T-helper 2 cell treated with Interferon-gamma antibody and Interleukin-4, amounts not matched to agents 5 μg/mL and 100 μg/mL, for 36 hours (primary cell): ENCODE measurements at places on chromosomes 1 and 21.
A peak's percentile ranks its signal among the peaks of the same experiment; 100 is the strongest.

- no peak for DNase-seq
Observed at GRCh38 chr1:231976231-231976630, 349.6 kb downstream of the DISC1 start.

DNA sequence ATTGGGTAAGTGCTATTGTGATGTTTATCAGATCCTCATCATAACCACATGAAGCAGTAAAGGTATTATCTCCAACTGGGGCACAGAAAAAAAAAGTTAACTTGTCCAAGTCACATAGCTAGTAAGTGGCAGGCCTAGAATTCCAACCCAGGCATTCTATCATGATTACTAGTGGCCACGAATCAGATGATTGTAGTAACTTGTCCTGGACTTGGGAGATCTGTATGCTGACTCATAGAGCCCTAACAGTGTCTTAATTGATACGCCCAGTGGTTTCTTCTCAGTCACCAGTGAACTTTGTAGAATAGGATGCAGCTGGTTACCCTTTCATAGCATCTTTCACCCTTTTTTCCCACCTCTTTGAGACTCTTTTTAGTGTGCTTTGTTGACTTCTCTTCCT lies 91.1 kb upstream of the UBE2U start:
- no peak for DNase-seq

GRCh38 chr1:245549996-245550719 lies 395.4 kb downstream of the KIF26B start:
- DNase-seq = no peak

GRCh38 chr1:66752000-66752592 lies at the start of gene DYNLT5:
TSS of gene DYNLT5 (plus strand) at chr1:66752459. CDS start at chr1:66754659, 2,200 bp downstream.
- DNase-seq = no peak

DNA sequence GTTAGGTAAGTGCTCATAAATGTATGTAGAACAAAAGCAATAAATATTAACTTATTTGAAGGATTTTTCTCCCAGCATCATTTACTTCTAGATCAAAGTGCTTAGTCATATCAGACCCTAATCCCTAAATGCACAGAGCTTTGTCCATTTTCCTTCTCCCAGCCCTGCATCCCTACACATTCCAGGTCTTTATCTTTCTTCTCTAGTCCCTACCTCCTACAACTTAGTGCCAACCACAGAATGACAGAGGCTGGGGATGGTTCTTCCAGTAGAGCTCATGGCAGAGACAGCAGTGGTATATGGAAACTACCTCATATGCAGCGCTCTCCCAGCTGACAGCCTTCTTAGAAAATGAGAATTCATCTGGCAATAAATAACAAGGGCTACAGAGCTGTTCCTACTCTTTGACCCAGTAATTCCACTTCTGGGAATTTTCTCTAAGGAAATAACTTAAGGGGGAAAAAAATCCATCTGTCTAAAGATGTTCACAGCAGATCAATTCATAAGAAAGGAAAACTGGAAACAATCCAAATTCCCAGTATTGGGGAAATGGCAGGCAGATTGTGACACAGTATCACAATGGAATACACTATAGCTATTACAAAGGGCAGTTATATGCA lies 62.9 kb upstream of the ROR1 start:
- DNase-seq = no peak

DNA sequence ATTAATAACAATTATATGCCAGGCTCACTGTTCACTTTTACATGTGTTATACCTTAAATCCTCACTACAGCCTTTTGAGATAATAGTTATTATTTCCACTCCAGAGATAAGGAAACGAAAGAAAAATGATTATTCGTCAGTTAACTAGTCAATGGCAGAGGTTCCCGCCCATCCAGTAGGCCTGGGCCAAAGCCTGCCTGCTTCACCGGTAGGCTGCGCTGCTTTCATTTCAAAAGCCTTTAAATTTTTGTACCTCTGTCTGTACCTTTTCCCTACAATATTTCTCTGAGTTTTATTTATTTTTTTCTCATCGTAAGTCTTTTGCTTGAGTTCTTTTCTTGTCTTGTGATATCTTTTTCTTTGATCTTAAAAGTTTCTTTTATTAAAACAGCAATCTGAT lies 3.6 kb downstream of the GPR52 start:
- no peak for DNase-seq

- DNase-seq = no peak
Observed at GRCh38 chr1:200442023-200442422, 32.2 kb upstream of the ZNF281 start.

- no peak for DNase-seq
Observed at GRCh38 chr1:75614399-75614756, 3.5 kb upstream of the SLC44A5 start.

- no peak for DNase-seq
Observed at GRCh38 chr1:205699416-205699815, 19.1 kb upstream of the SLC45A3 start.

DNA sequence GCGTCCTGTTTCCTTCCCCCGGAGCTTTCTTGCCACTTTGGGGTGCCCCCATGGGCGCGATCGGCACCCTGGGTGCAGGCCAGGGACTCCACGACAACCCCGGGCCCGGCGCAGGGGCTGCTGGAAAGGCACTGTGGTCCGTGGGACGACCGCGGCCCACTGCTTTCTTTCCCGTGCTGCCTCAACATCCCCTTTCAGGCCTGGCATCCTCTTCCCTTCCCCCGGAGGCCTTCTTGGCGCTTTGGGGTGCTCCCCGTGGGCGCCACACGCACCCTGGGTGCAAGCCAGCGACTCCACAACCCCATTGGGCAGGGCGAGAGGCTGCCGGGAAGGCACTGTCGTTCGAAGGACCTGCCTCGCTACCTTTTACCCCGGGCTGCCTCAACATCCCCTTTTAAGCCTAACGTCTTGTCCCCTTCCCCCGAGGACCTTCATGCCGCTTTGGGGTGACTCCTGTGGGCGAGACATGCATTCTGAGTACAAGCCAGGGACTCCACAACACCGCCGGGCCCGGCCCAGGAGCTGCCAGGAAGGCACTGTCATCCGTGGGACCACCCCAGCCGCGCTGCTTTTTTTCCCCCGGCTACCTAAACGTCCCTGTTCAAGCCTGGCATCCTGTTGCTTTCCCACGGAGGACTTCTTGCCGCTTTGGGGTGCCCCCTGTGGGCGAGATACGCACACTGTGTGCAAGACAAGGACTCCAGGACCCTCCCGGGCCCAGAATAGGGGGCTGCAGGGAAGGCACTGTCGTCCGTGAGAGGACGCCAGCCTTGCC lies 137.8 kb downstream of the LIPI start:
- no peak for DNase-seq

DNA sequence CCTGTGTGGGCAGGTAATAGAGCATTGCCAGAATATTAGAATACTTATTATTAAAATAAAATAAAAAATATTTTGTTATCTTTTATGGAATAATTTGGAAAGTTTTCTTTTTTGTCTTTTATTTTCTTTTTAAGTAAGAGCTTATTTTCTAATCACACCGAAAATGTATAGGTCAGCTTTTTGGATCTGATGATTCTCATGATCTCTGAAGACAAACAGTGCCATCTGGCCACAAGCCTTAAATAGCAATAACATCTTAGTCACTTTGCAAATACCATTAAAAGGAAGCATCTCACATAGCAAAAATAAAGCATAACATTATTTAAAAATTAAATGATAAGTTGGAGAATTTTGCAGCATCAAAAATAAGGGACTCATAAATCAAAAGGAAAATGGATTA lies 213.8 kb downstream of the PLA2G4A start:
- no peak for DNase-seq

DNA sequence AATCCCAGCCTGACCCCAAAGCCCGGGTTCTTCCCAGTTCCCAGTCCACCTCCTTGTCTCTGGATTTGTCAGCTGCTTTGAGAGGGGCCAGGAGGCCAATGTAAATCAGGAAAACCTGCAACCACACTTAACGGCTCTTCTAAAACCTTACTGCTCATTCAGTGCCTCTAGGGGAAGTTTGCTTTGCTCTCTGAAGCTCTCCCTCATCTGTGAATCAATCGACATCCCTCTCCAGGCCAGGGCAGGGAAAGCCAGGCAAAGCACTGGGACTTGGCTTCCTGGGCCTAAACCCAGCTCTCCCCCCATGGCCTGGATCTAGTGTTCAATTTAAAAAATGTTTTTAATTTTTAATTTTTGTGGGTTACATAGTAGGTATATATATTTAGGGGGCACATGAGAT lies 9.3 kb downstream of the NKAIN1 start:
- no peak for DNase-seq

DNA sequence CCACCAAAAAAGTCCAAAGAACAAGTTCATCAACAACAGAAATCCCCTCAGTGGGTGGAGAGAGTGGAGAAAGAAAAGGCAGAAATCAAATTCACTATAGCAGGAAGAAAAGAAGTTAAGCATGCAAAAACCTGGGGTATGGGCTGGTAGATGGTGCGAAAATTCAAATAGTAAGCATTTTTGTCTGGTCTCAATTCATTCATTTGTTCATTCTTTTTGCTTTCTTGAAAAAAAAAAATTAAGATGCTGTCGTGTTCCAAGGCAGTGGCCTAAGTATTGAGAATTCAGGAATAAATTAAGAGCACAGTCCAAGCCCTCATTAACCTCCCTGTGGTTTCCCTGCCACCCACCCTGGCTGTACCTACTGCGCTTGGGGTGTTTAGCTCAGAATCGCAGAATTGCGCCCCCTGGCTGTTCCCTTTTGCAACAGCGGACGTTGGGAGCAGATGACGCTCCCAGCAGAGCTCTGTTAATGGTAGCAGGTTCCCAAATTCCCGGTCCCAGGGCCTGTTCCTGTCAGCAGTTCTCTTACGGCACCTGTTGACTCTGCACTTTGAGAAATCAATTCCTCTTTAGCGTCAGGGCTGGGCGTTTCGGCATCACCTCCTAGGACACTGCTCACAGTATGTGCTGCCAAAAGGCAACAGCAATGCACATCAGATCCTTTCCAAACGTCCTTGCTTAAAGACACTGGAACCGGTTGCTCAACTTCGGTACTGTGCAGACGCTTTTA lies 34.0 kb upstream of the SSX2IP start:
- no peak for DNase-seq

GRCh38 chr1:160363010-160363409 lies 3.9 kb upstream of the NHLH1 start:
- no peak for DNase-seq

- DNase-seq = no peak
Observed at GRCh38 chr1:215594640-215595039, 27.5 kb downstream of the KCTD3 start.

- DNase-seq = peak; percentile 38
Observed at GRCh38 chr1:117060441-117061317, 553 bp downstream of the TTF2 start.

- DNase-seq = no peak
Observed at GRCh38 chr1:39106801-39107327, 80.7 kb downstream of the NDUFS5 start.

GRCh38 chr1:186901631-186902030 lies 72.9 kb downstream of the PLA2G4A start:
- no peak for DNase-seq

- peak; percentile 70 for DNase-seq
Observed at GRCh38 chr21:38831526-38832467, 26.1 kb downstream of the ETS2 start.

- no peak for DNase-seq
Observed at GRCh38 chr1:226108935-226109828, 46.7 kb downstream of the H3-3A start.

GRCh38 chr1:159675046-159675445 lies 39.3 kb downstream of the CRP start:
- no peak for DNase-seq

- DNase-seq = no peak
Observed at GRCh38 chr21:25385911-25386474, 221.3 kb downstream of the MRPL39 start.

DNA sequence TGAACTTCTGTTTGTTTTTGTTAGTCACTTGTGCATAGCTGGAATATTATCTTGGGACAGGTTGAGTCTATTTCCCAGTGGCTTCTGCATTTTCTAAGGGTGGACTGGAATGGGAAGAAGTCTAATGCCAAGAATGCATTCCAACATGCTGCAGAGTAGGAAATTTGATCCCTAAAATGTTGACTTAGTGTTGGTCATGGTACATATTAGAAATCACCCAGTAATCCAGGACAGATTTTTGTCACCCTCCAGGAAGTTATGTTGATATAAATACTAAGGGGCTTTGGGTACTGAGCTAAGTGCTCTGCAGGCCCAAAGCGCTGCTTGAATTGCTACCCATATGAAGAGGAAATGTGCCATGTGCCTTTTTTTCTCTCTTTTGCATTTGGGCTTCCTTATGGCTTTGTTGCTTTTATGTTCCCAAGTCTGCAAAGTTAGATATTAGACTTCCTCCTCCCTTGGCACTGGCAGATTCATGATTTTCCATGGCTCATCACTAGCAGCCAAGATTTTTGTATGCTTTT lies 10.0 kb downstream of the ARID1A start:
- no peak for DNase-seq

DNA sequence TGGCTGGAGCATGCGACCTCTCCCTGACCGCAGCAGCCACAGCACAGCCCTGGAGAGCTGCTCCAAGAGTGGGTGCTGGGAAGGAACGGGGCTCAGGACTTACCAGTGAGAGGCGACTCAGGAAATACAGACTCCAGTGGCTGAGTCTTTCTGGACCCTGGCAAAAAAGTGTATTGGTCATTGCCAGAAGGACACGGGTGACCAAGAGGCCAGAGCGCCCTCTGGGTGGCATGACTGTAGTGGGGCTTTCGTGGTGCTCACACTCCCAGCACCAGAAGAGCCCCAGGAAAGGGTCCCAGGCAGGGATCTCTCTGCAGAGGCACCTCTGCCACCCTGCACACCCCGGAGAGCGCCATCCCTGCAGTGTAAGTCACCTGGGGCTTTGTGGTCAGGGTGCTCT lies 8.9 kb upstream of the PRDM16 start:
- DNase-seq = no peak

DNA sequence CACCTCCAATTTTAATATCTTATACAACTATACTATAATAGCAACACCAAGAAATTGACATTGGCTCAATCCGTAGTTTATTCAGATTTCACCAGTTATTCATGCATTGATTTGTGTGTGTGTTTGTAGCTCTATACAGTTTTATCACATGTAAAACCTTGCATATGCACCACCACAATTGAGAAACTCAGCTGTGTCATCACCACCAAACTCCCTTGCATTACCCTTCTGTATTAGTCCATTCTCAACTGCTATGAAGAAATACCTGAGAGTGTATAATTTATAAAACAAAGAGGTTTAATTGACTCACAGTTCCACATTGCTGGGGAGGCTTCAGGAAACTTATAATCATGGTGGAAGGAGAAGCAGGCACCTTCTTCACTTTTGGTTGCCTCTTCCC lies 162.1 kb downstream of the PATJ start:
- no peak for DNase-seq

- DNase-seq = no peak
Observed at GRCh38 chr1:89715677-89716076, 82.8 kb downstream of the LRRC8C start.

DNA sequence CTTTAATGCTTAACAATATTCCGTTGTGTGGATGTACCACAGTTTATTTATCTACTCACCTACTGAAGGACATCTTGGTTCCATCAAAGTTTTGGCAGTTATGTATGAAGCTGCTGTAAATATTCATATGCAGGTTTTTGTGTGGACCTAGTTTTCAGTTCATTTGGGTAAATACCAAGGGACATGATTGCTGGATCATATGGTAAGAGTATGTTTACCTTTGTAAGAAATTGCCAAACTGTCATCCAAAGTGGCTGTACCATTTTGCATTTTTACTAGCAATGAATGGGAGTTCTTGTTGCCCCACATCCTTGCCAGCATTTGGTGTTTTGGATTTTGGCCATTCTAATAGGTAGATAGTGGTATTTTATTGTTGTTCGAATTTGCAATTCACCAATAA lies 10.0 kb downstream of the ZSCAN20 start:
- DNase-seq = no peak

- no peak for DNase-seq
Observed at GRCh38 chr1:41479000-41479807, 5.3 kb downstream of the EDN2 start.

GRCh38 chr1:247111700-247112478 lies 7.7 kb upstream of the ZNF669 start:
- no peak for DNase-seq
